Esophagus squamous epithelium (tissue), 5 donors: ENCODE measurements at places on chromosomes 6 and 20.

- no peak for DNase-seq
Measured at GRCh38 chr6:50939931-50940330, 121.3 kb downstream of the TFAP2B start.

DNA sequence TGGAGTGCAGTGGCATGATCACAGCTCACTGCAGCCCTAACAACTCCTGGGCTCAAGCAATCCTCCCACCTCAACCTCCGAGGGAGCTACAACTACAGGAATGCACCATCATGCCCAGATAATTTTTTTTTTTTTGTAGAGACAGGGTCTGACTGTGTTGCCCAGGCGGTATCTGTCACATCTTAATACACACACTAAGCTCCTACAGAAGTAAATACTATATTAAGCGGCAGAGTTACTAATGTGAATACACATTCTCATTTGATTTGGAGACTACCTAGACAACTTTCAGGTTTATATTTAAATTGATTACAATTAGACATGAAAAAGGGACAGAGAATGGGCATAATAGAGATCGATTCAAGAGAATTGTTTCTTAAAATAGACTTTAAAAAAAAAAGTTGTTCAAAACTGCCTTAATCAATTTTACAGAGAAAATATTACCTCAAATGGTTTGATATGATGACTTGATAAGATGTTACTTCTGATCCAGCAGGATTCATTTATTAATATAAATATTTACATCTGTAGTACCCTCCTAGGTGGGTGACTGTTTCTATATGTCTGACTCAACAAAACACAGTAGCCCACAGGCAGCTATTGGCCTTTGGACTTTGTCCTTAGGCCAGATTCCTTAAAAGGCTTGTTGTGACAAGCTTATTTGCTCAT, 7.1 kb upstream of the LOC128125822 start:
- no peak for DNase-seq

- DNase-seq, result no peak
Measured at GRCh38 chr6:42960243-42961019, at the start of gene GNMT. Gene GNMT (plus strand): TSS chr6:42960754. CDS start chr6:42960768, 14 bp downstream.

DNA sequence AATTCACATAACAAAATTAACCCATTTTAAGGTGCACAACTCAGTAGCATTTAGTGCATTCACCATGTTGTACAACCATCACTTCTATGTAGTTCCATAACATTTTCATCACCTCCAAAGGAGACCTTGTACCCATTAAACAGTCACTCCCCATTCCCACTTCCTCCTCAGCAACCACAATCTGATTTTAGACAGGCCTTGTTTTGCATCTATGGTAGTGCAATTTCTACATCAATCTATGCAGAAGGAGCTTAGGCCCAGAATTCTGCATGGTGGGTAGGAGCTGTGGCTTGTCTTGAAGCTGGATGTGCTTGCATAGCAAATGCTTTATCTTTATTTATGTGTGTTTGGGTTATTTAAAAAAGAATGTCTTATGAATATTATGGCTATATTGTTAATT, 13.5 kb upstream of the HLA-DQA1 start:
- no peak for DNase-seq

DNA sequence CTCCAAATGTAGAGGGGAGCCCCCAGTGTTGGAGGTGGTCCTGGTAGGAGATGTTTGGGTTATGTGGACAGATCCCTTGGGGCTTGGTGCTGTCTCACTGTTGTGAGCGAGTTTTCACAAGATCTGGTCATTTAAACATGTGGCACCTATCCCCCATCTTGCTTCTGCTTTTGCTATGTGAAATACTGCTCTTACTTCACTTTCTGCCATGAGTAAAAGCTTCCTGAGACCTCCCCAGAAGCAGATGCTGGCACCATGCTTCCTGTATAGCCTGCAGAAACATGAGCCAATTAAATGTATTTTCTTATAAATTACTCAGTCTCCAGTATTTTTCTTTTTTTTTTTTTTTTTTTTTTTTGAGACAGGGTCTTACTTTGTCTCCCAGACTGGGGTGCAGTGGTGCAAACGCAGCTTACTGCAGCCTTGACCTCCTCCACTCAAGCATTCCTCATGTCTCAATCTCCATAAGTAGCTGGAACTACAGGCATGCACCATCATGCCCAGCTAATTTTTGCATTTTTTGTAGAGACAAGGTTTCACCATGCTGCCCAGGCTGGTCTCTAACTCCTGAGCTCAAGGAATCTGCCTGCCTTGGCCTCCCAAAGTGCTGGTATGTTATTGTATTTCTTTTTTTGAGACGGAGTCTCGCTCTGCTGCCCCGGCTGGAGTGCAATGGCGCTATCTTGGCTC, 177.1 kb downstream of the ALDH8A1 start:
- DNase-seq, result no peak

DNA sequence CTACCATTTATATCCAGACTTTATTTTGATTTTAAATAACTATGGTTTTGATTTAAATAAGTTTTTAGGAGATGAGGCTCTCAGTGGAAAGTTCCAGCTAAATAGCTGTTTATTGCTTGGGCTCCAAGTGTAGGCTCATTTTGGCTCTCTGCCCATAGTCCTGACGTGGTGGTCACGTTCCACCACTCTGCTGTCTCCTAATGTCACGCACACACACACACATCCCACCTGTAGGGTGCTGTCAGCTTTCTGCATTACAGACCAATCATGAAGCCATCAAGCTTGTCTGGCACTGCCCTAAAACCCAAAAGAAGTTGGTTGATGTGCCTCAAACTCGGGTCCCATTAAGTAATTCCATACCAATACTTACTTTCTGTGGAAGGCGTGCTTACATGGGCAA, 45.4 kb downstream of the PANK2 start:
- no peak for DNase-seq

GRCh38 chr6:134010974-134011373, 41.5 kb downstream of the SLC2A12 start:
- no peak for DNase-seq
